ENCODE measurements at places on chromosomes 12 and 14.

GRCh38 chr14:72503271-72503670, 390.6 kb downstream of the DPF3 start:
- DNase-seq = no peak

- no peak for DNase-seq
Measured at GRCh38 chr12:120978296-120979219, at the start of gene HNF1A. Gene HNF1A, plus strand, starts transcription at chr12:120978543. Its CDS starts 226 bp downstream, at chr12:120978769.

DNA sequence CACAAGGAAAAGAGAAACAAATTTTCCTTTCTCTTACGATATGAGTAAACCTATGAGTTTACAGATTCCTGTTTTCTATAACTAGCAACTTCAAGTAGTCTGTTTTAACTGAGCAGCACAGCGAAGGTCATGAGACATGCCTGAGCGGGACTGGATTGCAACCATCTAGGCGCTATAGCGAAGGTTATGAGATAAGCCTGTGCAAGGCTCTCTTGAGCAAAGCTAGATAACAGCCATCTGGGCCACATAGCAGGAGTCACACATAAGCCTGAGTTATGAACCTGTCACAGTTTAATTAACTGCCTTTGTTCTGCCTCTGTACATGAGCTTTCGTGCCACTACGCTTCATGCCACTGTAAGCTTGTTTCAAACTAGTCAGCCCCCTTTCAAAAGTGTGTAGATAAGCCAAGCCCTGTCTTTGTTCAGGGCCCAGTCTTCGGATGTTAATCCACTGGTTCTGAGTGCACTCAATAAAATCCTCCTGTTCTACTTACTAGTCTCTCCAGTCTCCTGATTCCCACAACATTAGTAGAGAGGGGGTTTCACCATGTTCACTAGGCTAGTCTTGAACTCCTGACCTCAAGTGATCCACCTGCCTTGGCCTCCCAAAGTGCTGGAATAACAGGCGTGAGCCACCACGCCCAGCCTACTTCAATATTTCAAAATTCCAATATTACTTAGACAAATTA, 47.1 kb downstream of the SEC23A start:
- DNase-seq = no peak

DNA sequence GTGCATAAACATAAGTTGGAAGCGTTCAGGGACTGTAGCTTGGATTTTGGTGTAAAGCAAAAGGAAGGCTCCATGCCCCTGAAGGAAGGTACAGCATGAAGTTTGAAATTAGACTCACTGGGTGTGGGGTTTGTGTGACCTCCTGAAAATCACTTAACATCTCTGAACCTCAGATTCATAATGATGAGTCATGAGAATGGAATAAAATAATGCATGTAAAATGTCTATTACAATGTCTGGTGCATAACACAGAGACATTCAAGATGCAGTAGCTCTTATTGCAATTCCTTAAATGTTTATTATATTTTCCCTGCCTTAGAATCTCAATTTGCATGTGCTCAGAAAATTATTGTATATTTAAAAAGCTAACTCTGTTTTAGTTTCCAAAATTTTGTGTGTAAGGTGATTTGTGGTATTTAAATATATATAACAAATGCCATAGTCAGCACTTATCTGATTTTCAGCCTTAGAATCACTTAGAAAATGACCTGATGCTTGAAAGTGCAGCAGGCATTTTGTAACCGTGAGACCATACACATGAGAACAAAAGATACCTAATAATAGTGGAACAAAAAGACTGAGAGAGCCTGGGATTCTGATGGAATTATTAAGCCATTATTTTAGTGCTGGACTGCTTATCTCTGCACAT, 66.3 kb downstream of the E2F7 start:
- DNase-seq = no peak

DNA sequence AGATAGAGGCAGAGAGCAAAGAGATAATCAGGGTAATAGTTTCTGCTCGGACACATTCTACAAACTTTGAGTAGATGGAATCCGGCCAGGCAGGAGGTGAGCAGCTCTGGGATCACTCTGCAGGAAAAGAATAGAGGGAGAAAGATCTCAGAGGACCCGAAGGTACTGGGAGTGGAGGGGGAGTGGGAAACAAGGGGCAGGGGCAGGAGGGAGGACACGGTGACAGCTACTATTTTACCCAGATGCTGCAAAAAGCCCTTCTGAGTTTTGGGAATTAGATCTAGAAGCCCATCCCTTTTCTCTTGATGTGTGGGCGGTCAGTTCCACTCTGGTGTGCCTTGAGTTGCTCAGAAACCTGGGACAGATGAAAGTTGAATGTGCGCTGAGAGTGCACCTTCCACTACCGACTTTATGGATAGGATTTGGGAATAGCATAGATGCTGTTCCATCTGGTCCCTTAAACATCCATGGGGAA, 556 bp downstream of the GPRC5A start:
- no peak for DNase-seq

- DNase-seq = no peak
Measured at GRCh38 chr12:132729541-132730320, 19.1 kb downstream of the PGAM5 start.

DNA sequence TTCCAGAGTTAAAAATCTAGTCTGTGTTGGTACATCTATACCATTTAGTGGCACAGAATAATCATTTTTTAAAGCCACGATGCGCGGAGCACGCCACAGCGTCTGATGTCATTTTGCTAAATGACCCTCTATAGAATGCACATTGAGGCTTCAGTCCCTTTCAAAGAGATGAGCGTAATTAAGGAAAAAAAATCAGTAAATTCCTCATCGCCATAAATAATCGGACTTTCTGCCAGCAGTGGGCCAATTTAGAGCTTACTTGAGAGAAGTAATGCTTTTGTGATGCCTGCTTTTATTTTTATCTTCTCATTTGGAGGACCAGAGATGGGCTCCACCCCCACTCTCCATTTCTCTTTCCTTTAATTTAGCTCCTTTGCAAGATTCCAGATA, 4.0 kb downstream of the ASCL1 start:
- DNase-seq = no peak

DNA sequence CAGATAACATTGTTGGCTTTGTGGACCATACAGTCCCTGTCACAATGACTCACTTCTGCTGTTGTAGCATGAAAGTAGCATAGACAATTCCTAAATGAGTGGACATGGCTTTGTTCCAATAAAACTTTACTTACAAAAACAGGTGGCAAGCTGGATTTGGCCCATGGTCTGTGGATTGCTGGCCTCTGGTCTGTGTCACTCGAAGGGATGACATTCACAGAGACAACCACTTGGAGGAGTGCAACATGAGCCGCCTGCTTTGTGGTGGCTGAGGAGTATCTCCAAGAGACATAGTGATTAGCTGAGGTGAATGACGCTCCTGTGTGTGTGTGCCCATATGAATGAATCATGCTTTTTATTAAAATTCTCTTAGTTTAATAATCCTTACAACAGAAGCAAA, 81.3 kb upstream of the NRXN3 start:
- no peak for DNase-seq

- no peak for DNase-seq
Measured at GRCh38 chr12:78977304-78977867, 112.8 kb downstream of the SYT1 start.

- no peak for DNase-seq
Measured at GRCh38 chr14:72582582-72582981, 311.3 kb downstream of the DPF3 start.

DNA sequence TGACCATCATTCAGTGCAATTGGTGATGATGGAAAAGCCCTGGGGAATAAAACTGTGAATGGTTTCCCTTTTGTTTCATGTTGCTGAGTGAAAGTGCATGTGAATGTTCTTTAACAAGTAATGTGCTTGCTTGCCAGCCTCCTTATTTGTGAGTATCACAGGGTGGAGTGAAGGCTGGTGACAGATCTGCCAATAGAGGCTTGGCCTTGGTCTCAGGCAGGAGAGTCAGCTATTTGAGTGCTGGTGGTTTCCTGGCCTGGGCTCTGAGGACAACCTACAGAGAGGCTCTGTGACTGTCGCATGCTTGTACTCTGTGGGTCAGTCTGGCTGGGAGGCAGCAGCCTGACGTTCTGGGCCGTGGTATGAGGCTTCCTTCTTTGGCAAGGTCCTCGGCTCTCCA, 20.7 kb downstream of the KRT85 start:
- no peak for DNase-seq

DNA sequence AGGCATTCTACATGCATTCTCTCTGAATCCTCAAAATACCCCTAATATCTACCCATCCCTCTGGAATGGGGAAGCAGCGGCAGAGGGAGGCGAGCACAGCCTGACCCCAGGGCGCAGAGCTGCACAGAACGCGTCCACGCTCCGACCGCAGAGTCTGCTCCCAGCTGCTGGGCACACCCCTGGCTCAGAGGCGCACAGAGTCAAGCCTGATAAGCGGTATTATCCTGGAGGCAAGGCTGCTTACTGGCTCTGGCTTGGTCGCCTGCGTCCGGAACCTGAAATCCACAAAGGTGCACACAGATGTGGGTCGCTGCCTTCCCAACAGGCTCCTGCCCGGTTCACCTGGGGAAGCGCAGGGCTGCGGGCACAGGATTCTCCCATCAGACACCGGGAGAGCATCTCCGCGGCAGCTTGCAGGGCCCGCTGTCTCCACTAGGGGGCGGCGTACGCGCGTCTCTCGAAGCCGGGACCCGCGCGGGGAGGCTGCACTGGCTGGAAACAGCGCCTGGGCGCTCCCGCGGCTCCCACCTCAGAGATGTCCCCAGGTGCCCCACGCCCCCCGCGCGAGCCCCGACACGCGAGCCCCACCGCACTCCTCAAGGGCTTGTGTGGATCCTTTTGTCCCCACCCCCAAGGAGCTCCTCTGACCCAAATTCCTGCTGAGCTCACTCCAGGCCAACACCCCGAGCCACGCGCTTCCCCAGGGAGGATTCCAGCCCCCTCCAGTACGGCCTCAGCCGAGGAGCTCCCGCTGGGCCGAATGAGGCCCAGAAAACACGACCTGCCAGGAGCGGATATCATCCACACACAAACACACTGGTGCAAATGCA, 120.1 kb upstream of the FZD10 start:
- peak; percentile 82 for DNase-seq

DNA sequence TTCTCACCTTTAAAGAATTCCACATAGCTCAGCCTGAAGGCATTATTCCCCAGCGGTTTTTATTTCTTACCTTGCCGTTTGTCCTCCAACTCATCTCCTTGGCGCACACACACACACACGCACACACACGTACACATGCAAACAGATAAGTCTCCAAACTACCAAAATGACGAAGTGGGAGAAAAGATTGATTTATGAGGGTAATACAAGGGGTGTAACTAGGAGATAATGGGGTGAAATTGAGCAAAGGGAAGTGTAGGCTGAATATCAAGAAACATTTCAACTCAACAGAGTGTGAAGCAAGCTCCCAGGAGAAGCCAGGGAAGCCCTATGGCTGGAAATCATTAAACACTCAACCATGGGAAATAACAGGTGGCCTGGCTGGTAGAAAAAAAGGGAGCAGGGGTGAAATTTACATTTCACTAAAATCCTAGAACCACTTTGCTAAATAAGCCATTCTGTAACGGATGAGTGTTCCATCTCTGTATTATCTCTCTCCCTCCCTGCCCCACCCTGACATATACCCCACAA, 41.0 kb downstream of the GRIN2B start:
- DNase-seq = no peak

GRCh38 chr12:46266869-46267574, 1.8 kb downstream of the SLC38A1 start:
- peak; percentile 75 for DNase-seq

- no peak for DNase-seq
Measured at GRCh38 chr12:14325716-14326343, 39.7 kb upstream of the ATF7IP start.

- DNase-seq = peak; percentile 47
Measured at GRCh38 chr12:128994856-128995255, 141.6 kb downstream of the GLT1D1 start.

DNA sequence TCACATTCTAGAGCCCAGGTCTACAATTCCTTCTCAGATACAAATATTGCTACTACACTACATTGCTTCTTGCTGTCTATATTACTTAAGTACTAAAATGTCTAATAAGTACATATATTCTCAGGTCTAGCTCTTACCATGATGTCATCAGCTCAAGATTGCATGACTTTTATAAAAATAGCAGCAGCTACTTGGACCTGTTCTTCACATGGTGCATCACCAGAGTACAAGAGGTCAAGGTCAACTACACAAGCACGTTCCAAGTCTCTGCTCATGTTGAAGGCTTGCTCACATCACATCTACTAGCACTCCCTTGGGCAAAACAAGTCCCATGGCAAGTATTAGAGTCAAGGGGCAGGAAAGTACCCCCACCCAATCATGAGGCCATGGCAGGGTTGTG, 465.6 kb downstream of the MED13L start:
- DNase-seq = no peak

DNA sequence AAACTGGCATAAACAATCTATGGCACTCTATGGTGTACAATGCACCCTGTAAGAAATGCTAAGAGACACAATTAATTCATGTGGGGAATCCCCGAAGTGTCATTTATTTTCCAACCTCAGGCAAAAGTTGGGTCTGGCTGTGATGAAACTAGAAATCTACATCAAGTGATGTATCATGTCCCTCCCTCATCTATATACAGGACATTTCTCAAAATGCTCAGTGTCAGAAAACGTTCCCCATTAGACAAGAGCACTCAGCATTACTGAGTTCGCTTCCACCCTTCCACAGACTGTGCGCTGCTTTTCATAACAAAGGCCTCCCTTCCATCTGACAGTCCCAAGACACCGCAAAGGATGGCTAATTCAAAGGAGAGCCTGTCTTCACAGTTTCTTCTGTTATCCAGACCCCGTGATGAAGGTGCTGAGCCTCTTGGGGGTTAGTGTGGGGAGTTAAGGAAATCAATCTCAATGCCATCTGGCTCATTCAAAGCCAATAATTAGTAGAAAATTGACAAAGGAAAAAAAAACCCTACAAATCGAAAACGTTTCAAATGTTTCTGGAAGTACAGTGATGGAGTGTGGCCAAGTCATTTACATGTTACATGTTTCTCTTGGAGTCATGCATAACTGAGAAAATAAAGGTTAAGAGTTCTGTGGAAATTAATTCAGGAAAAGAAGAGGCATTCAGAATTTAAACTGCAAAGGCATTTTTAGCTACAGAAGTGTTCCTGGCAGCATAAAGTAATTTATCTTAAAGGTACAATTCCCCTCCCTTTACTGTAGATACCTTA, 7.5 kb downstream of the CCDC88C start:
- DNase-seq = no peak

DNA sequence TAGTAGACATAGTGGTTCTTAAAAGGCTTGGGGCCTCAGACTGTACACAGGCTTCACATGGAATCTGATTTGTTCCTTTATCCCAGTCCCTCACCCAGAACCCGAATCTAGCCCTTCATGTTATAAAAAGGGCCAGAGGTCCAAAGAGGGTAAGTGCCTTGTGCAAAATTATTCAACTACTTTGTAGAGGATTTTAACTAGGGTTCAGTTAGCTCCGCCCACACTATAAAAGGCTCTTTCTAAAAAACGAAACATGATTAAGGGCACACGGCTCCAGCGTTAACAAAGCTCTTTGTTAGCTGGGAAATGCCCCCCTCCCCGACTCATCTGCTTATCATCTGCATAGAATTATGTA, 3.2 kb upstream of the SOCS2 start:
- DNase-seq = no peak

GRCh38 chr14:54597795-54598443, 31.0 kb downstream of the SAMD4A start:
- DNase-seq = no peak

All from dorsolateral prefrontal cortex (tissue), 122 donors.